ENCODE measurements at places on chromosomes 3 and 15. TPM values are rescaled to one million over a fixed set of nuclear protein-coding genes. Genes with fewer than 3 reads are reported as not detected.

RASSF1 gene
- 37.2 TPM for total RNA-seq

IDH3A gene
- total RNA-seq: 49.9 TPM

DMXL2 gene
- 116 TPM for total RNA-seq

ROBO2 gene
- not detected for total RNA-seq

TMEM212 gene
- total RNA-seq: not detected

MESD gene
- total RNA-seq: 21.0 TPM

CALML4 gene
- 4.6 TPM for total RNA-seq

CCDC33 gene
- 1.6 TPM for total RNA-seq

PPP1R14D gene
- not detected for total RNA-seq

DENND4A gene
- 9.8 TPM for total RNA-seq

RYR3 gene
- not detected for total RNA-seq

ROPN1B gene
- total RNA-seq: not detected

TMEM108 gene
- not detected for total RNA-seq

ERC2 gene
- total RNA-seq: not detected

REC114 gene
- total RNA-seq: not detected

GMNC gene
- not detected for total RNA-seq

GREM1 gene
- total RNA-seq: 4.3 TPM

SERP1 gene
- total RNA-seq: 141 TPM

SKOR1 gene
- under 0.01 TPM for total RNA-seq

WNT5A gene
- 46.1 TPM for total RNA-seq

All from myometrial cell (primary cell).